Memory B cell (primary cell): ENCODE measurements at places on chromosomes 3 and 15.

DNA sequence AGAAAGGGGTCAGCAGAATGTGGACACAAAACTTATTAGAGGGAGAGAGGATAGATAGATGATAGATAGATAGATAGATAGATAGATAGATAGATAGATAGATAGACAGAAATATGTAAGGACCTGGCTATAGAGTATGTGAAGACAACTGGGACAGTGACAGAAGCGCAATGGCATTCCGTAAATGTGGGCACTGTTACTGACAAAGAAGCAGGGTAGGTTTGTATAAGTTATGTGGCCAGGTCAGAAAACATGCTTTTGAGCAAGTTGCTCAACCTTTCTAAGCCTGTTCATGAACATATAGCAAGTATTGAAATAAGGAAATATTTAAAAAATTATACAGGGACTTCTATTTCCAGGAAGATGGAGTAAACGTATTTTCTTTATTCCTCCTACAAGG, 17.3 kb upstream of the SNTN start:
- no peak for DNase-seq

DNA sequence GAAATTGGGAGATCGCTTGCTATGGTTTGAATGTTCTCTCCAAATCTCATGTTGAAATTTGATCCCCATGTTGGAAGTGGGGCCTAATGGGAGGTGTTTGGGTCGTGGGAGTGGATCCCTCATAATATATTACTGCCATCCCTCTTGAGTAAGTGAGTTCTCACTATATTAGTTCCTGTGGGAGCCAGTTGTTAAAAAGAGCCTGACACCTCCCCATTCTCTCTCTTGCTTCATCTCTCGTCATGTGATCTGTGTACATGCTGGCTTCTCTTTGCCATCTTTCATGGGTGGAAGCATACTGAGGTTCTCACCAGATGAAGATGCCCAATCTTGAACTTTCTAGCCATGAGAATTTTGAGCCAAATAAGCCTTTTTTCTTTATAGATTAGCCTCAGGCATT, 43.0 kb upstream of the IL20RB start:
- no peak for DNase-seq

- DNase-seq: no peak
These were observed 13.7 kb downstream of the USP13 start for GRCh38 chr3:179666436-179667035.

GRCh38 chr15:92006186-92007028, 152.9 kb downstream of the SLCO3A1 start:
- no peak for DNase-seq

DNA sequence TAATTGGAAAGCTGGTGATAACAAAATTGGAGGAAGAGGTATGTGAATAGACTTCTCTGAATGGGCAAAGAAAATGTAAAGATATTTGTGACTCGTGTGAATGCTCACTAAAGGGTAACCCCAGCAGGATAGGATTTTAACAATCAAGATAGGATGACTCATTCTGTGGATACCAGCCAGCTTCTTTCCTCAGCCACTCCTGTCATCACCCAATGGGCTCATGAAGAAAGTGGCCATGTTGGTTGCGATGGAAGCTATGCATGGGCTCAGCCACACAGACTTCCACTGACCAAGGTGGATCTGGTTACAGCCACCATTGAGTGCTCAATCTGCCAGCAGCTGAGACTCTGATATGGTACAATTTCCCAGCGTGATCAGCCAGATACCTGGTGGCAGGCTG, 40.9 kb downstream of the STRIT1 start:
- DNase-seq: no peak

DNA sequence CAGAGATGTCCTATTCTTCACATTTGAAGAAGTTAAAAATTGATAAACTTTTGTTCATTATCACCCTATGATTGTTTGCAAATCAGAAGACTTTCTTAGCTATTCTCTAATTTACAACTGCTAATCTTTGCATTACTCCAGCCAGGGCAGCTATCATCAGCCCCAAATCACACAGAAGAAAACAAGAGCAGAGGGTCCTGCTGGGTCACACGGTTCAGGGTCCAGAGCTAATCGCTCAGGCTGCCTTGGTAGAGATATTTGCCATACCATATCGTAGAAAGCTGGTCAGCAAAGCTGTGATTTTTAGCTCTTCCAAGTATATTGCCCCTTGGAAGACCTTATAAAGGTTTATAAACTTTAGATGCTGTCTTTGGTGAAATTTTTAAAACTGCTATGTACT, 181.4 kb downstream of the MAGI1 start:
- no peak for DNase-seq

DNA sequence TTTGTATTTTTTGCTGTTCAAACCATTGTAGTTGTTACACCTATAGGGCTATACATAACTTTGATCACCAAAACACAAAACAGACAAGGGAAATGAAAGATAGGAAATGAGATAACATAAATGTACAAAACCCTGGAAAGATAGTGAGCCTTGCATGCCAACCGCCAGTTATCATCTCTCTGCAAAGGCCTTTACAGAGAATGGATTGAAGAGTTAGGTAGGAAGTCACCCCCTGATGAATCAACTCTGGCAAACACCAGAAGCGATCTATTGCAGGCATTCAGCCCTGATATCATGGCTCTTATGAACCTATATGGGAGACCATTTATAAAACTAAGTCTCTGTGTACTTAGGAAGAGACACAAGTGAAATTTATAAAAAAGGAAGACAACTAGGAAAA, 588.0 kb downstream of the TUSC7 start:
- DNase-seq: no peak

DNA sequence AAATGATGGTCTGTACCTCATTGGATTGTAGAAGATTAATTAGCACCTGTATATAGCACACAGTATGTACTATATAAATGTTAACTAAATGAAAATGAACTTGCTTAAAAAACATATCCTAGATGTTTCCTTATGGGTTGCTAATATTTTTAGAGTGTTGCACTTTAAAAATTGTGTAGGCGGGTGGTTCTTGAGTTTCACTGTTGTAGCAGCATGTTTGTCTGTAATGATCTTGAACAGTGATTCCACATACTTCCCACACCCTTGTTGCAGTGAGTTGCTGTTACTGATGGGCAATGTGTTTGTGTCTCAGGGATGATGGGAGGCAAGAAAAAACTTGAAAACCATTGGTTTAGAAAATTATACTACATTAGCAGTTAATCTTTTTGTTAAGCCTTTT, 22.0 kb downstream of the USP3 start:
- no peak for DNase-seq

DNA sequence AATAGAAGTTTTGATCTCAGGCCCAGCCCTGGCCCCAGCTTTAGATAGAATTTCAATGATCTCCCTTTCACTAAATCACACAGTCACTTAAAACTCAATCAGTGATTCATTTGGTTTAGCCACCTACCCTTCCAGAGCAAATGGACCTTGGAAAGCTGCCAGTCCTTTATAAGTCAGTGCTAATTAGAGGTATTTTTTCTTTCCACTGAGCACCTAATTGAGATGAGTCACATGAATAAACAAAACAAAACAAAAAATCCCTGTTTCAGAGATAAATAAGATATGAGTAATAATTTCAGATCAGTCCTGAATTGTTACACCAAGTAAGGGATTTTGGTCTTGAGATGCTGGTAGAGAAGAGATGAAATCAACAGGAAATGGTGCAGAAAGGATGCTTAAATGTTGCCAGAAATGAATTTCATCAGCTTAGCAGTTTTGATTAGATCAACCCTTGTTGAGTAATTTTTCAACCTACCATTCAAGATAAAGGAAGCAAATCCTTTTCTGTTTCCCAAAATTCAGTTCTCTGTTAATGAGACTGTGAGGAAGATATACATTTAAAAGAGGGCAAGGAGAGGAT, 352.0 kb upstream of the COL8A1 start:
- DNase-seq: no peak

- DNase-seq: no peak
These were observed 35.9 kb downstream of the PRR23E start for GRCh38 chr3:127228866-127229265.

GRCh38 chr3:58743296-58743695, 76.7 kb upstream of the FAM3D start:
- DNase-seq: no peak

DNA sequence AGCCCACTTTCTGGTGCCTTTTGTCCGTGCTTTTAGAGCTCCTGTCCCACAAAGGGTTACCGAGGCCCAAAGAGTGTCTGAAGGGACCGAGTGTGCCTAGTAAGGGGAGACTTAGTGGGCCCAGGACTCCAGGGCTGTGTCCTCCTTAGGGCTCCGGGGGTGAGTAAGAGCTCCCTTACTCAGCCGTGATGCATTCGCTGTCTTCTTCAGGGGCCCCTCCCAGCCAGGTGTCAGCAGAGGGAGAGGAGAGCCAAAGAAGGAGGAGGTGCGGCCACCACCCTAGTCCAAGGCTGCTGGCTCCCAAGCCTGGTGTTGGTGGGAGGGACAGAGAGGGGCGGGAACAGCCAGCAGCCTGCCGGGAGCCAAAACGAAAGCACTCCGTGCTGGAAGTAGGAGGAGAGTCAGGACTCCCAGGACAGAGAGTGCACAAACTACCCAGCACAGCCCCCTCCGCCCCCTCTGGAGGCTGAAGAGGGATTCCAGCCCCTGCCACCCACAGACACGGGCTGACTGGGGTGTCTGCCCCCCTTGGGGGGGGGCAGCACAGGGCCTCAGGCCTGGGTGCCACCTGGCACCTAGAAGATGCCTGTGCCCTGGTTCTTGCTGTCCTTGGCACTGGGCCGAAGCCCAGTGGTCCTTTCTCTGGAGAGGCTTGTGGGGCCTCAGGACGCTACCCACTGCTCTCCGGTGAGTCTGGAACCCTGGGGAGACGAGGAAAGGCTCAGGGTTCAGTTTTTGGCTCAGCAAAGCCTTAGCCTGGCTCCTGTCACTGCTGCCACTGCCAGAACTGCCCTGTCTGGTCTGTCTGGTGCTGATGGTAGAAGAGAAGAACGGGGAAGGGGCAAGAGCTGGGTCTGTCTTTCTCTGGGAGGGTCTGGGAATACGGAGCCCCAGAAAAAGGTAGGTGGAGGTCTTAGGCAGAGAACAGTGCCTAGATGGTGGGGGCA, at the start of gene IL17RC:
TSS of gene IL17RC (plus strand) at position 365 of the 947 bp plus-strand sequence. CDS start at position 583, 218 bp downstream.
- no peak for DNase-seq

DNA sequence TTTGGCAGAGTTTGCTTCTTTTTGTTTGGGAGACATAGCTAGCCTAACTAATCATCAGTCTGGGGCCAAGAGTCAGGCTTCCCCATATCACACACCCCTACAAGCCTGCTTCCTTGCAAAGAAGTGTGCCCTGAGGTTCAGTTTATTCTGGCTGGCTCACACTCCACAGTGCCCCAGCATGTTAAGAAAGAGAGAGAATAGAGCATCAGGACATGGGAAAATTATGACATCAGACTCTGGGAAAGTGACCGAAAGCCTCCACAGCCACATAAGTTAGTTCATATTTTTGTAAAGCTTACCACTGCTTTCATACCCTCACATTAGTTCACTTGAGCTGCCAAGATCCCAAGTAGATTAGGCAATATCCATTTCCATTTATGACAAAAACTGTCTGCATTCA, 63.0 kb upstream of the CFAP161 start:
- DNase-seq: no peak

- DNase-seq: no peak
These were observed 8.3 kb upstream of the CSPG4 start for GRCh38 chr15:75720787-75721479.

DNA sequence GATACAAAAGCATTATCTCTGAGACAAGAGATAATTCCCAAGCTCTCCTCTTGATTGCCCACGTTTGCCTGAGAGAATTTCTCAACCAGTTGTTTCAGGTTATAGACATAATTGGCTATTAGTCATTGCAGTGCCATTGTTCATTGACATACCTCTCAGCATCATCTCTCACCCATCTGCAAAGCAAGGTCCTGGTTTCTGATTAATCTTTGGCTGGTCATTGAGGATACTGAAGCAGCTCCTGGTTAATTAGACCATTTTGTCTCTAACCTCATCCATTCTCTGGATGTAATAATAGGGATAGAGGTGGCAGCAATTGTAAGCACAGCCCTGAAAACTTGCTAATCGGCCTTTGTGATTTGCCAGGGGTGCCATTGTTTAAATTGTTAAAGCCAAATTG, 104.2 kb downstream of the CNTN6 start:
- DNase-seq: no peak

DNA sequence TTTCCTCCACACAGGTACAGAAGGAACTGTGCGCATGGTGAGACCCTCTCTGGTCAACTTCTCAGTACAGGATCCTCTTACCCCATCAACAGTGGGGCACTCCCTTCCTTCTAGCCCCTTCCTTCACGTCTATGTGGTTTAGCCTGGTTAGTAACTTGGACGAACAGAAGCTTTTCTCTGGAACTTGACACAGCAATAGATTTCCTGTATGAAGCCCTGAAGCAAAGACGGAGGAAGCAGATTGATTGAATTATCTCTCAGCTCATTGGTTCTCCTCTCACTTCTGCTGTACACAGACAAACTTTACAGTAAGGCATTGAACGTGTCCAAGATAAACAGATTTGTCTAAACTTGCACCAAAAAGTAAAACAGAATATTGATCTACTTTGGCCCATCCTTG, at the start of gene CD200R1:
TSS of gene CD200R1 (minus strand) at position 210 of the 400 bp plus-strand sequence. CDS start 246 bp downstream, outside the sequence.
- no peak for DNase-seq

DNA sequence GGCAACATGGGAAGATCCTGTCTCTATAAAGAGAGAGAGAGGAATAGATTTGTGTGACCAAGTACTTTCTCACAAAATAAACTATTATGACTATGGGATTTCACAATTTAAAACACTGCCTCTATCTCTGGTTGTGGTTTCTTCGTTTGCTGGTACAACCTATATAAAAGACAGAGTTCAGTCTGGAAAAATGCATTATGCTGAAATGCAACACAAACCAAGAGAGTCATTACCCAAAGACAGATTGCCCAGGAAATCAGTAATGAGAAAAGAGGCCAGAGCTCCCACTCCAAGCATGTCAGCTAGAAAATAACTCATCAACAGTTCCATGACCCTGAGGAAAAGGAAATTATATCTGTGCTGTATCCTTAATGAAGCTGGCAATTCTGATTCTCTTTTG, 23.2 kb downstream of the GPR176 start:
- no peak for DNase-seq

GRCh38 chr15:69557707-69558409, 105.2 kb downstream of the RPLP1 start:
- no peak for DNase-seq

GRCh38 chr3:184737641-184738505, 26.0 kb upstream of the MAGEF1 start:
- DNase-seq: no peak

- no peak for DNase-seq
These were observed 47.5 kb downstream of the PRTG start for GRCh38 chr15:55695432-55695831.

- DNase-seq: no peak
These were observed 20.3 kb downstream of the CDAN1 start for GRCh38 chr15:42716626-42717025.

DNA sequence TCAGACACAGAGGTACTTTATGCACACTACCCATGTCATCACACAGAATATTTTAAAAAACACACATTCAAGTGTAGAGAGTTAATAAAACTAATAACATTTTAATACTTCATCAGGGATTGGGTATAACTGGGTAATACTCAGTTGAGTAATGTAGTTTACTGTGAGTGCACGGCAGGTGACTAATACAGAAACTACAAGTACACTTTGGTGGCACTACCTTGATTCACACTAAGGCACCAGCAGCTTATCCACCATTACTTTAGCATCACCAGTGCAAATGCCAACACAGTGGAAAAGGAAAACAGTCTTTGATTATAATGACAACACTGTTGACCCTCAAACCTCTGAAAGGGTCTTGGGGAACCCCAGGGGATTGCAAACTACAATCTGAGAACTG, 33.6 kb downstream of the ZNF280D start:
- DNase-seq: no peak
